Subcutaneous adipose tissue (tissue), 4 donors: ENCODE measurements at places on chromosomes 5 and 9. TPM values are rescaled to one million over a fixed set of nuclear protein-coding genes. Genes with fewer than 3 reads are reported as not detected.

Gene PCDHGA6
- total RNA-seq: 3.1 TPM

Gene RAB14
- total RNA-seq: 48.0 TPM

Gene GTF3C5
- total RNA-seq: 63.1 TPM

Gene UAP1L1
- 6.7 TPM for total RNA-seq

Gene SHISAL2B
- not detected for total RNA-seq

Gene FOXD4L6
- not detected for total RNA-seq

Gene FOXD4L3
- total RNA-seq: not detected

Gene HAVCR1
- not detected for total RNA-seq
